ENCODE measurements at places on chromosomes 5 and 9. TPM values are rescaled to one million over a fixed set of nuclear protein-coding genes. Genes with fewer than 3 reads are reported as not detected.

- H3K27me3 ChIP-seq, result no peaks in the 10 kb centered on the region
- no peak overlapping the region for H3K27ac ChIP-seq
- peaks cover 2% of the 10 kb centered on the region for H3K4me1 ChIP-seq
- no peak for DNase-seq
Measured at GRCh38 chr5:13252699-13253098, 691.8 kb downstream of the DNAH5 start.

GRCh38 chr9:114759512-114760341 is 46.1 kb downstream of the TNFSF15 start:
- H3K27ac ChIP-seq, result no peak overlapping the region
- no peaks in the 10 kb centered on the region for H3K4me1 ChIP-seq
- no peak for DNase-seq
- H3K36me3 ChIP-seq, result no peaks in the 10 kb centered on the region
- no peak overlapping the region for H3K4me3 ChIP-seq

WDR38 gene
- not detected for total RNA-seq

SPATA31C1 gene
- total RNA-seq, result not detected
